ENCODE measurements at places on chromosomes 1 and 21.

GRCh38 chr1:175188936-175189335 is 3.6 kb downstream of the KIAA0040 start:
- DNase-seq: peak; percentile 43

DNA sequence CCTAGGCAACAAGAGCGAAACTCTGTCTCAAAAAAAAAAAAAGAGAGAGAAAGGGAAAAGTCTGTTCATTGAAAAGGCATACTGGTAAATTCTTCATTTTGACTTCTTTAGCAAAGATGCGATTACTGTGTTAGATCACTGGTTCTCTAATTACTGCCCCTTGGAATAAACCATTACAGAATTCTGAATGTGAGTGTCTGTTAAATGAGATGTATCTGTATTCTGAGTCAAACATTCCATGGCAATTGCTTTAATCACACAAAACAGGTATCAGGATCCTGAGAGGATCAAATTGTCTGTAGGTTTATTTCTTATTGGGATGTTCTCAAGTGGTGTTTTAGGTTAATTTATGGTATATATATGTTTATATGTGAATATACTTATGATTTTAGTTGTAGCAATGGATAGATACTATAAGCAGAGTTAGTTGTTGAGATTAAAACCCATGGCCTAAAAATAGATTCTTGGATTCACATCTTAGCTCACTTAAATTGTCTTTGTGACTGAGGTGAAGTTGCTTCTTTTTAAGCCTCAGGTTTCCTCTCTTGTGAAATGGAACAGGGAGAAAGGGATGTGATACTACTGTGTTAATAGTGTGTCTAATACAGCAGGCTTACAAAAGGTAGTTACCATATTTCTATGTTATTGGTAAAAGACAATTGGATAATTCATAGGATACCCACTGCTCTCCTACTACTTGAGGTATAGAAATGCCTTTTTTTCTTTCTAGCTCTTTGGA is 16.2 kb downstream of the SRRM1 start:
- no peak for DNase-seq

DNA sequence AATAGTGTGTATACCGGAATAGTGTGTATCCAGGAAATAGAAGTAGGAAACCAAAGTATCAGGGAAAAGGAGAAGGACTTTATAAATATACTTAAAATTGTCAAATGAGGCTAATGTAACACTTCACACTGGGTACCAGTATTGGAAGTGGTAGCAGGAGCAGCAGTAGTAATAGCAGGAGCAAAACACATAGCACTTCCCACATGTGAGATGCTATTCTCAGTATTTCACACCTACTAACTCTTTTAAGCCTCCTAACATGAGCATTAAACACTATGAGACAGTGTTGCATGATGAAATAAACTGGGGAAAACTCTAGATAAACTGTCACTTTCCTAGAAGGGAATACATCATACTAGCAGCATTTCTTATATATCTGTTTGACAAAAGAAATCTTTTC is 376.7 kb downstream of the VAV3 start:
- no peak for DNase-seq

DNA sequence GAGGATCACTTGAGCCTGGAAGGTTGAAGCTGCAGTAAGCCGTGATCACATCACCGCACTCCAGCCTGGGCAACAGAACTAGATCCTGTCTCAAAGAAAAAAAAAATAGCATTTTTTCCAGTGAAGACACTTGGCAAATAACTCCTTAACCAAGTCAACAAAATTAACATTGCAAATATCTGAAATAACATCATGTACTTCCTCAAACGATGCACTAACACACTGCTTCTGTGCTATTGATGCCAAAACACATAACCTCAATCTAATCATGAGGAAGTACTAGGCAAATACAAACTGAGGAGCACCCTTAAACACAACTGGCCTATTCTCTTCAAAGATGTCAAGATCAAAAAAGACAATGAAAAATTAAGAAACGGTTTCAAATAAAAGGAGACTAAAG is 32.3 kb downstream of the PABPC4 start:
- DNase-seq: no peak

GRCh38 chr21:28179136-28179535 is 813.5 kb downstream of the LTN1 start:
- DNase-seq: no peak

DNA sequence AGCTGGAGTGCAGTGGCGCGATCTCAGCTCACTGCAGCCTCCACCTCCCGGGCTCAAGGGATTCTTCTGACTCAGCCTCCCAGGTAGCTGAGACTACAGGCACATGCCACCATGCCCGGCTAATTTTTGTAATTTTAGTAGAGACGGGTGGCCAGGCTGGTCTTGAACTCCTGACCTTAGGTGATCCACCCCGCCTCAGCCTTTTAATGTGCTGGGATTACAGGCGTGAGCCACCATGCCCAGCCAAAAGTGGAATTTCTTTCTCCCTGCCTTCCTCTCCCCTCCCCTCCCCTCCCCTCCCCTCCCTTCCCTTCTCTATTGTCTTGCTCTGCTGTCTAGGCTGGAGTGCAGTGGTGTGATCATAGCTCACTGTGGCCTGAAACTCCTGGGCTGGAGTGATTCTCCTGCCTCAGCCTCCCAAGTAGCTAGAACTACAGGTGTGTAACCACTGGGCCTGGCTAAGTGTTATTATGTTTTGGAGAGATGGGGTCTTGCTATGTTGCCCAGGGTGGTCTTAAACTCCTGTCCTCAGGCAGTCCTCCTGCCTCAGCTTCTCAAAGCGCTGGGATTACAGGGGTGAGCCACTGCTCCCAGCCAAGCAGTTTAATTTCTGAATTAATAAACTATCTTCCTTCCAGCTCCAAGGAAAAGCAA is 10.0 kb upstream of the MACF1 start:
- no peak for DNase-seq

- DNase-seq: no peak
These were observed 38.0 kb downstream of the NFIA start for GRCh38 chr1:61120246-61120840.

GRCh38 chr1:174209347-174210187 is 50.2 kb downstream of the RABGAP1L start:
- DNase-seq: no peak

GRCh38 chr1:28190996-28191645 is 14.6 kb upstream of the PTAFR start:
- DNase-seq: no peak

GRCh38 chr21:41801321-41802197 is 34.7 kb upstream of the RIPK4 start:
- DNase-seq: no peak

GRCh38 chr1:47709872-47710231 is 272.0 kb downstream of the FOXD2 start:
- no peak for DNase-seq

- DNase-seq: no peak
These were observed 156.0 kb downstream of the SIPA1L2 start for GRCh38 chr1:232473900-232474299.

- DNase-seq: no peak
These were observed 193.8 kb downstream of the LYPLAL1 start for GRCh38 chr1:219367496-219367895.

- peak; percentile 10 for DNase-seq
These were observed 10.7 kb upstream of the ELF3 start for GRCh38 chr1:201999625-202000238.

DNA sequence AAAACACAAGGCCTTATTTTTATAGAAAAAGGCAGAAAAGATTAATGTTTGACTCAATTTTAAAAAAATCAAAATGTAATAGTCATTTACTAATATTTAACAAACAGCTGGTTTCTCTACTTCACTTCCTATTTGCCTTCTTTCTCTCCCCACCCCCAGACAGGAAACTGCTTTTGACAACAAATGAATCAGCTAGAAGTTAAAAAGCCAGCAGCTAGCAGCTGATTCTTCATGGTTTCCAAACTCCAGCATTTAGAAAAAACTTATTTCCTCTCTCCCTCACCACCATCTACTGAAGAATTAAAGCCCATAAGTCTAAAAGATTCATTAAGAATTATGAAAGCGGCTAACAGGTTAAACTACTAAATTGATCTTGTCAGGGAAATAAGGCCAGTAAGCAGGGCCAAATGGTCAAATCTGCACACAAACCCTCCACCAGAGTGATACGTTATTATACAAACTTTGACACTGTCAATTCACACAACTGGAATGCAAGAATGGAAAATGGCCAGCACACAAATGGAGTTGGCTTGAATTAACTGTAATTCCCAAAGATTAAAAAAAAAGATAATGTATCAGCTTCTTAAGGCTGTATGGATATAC is 4.0 kb downstream of the WDR26 start:
- peak; percentile 4 for DNase-seq

DNA sequence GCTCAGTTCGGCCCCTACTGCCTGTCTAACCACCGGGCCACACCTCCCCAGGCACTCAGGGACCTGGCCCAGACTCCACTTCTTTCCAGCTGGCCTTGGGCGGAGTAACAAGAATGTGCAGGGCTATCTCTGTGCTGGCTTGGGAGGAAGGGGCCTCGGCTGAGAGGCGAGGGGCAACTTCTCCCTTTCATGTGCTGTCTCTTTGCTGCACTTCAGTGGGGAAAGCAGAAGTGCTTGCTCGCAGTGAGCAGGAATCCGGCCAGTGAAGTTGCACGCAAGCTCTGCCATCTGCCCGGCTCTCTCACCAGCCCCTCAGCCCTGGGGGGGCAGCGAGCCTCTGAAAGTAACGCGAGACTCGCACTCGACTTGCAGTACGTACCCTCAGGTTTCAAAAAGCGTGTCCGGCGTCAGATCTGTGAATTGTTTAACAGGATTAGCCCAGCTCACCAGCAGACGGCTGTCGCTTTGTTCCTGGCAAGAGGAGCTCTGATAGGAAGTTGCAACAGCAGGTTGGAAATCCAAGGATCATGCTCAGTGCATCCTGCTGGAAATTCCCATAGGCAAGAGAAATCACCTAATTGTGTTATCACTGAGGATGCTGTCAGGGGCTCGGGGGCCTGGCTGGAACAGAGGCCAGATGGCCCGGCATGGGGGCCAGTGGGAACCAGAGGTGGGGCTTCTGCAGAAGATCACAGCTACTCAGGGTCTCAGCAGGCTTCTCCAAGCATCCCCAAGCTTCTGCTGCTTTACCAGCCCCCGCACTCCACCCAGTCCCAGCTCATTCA is 221.1 kb downstream of the NPHP4 start:
- DNase-seq: no peak

GRCh38 chr1:115669886-115670285 is 28.1 kb downstream of the VANGL1 start:
- DNase-seq: no peak

DNA sequence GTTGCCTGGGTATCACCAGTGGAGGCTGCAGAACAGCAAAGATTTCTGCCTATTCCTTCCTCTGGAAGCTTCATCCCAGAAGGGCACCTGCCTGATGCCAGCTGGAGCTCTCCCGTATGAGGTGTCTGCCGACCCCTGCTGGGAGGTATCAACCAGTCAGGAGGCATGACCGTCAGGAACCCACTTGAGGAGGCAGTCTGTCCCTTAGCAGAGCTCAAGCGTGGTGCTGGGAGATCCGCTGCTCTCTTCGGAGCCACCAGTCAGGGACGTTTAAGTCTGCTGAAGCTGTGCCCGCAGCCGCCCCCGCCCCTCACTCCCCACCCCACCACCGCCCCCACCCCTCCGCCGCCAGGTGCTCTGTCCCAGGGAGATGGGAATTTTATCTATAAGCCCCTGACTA is 23.1 kb upstream of the HFM1 start:
- no peak for DNase-seq

DNA sequence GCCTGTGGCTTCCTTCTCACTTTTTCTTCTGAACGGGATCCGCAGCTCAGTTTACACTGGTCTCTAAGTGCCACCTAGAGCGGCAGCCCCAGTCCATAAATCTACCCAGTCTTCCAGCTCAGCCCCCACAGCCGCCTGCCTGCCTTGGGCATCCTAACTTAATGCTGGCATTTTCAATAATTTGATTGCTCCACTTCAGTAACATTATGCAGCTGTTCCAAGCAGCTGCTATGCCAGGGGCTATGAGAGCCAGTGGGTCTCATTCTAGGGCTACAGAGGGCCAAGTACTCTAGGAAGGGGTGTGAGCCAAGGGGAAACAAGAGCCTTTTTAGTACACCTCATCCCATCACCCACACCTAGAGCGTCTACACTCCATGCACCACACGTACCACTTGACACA is 48.4 kb upstream of the COA6 start:
- DNase-seq: no peak

DNA sequence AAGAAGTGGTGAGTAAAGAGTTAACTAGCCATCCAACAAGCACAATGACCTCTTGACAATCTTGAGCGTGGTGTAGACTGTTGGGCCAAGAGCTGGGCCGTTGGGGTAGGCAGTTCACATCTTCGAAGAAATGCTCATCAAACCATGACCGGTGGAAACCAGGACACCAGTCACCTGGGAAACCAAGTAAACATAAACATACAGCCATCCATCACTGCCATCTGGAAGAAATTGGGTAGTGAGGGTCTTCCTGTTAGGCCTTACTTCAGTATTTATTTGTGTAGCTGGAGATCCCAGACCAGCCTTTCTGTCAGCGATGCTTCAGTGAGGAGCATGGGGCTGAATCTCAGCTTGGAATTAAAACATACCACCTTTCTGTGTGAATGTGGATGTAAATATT is 108.1 kb upstream of the HAO2 start:
- no peak for DNase-seq

DNA sequence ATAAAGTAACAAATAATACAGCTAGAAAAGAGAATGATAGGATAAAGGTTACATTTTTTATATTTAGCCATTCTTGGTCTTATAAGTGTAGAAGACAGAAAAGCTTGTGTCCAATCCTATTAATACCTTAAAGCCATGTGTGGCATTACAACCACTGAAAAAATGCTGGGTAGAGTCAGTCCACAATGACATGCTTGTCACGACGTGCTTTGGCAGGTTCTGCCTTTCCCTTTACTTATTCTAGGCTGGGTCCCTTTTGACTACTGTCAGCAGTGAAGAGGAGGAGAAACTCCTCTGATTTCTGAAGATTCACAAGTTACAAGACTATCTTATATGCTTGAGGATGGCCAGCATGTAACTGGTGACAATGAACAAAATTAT is 14.6 kb upstream of the AIM2 start:
- no peak for DNase-seq

GRCh38 chr1:150008699-150009098 is 1.8 kb downstream of the OTUD7B start:
- DNase-seq: no peak

GRCh38 chr1:36493524-36493923 is 10.8 kb upstream of the CSF3R start:
- DNase-seq: no peak

- no peak for DNase-seq
These were observed 25.3 kb upstream of the FAAH start for GRCh38 chr1:46368791-46369190.

DNA sequence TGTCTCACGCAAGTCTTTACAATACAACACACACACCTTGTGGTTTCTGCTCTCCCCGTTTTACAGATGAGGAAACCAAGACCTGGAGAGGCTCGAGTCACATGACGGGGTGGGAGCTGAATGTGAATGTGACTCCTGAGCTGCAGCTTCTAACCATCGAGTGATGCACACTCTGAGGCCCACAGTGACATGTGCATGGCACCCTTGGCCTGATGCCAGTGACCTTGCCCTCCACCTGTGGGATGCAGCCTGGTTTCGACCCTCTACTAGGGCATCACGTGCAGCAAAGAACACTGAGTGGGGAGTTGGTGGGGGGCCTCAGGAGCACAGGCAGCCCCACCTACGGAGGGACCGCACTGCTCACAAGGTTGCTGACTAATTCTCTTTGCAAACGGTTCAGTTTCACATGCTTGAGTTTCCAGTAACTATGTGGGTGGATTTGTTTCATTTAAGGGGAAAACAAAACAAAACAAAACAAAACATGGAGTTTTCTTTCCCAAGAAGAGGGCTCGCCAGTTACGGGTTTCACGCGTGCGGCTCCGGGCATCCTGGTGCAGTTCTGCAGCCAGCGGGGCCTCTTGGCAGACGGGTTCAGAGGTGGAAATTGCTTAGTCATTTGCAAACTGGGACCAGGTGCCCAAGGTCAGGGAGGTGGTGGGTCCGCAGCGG is 22.9 kb downstream of the SPSB1 start:
- peak; percentile 66 for DNase-seq

Data from stimulated activated CD4-positive, alpha-beta T cell treated with anti-CD3 and anti-CD28 coated beads, Interleukin-4, amount 100 ng/mL, for 48 hours (primary cell).